ENCODE measurements at places on chromosomes 7 and 10. TPM values are rescaled to one million over a fixed set of nuclear protein-coding genes. Genes with fewer than 3 reads are reported as not detected.

The SRRM3 gene
- 0.51 TPM for total RNA-seq

The ABCF2 gene
- total RNA-seq, result 85.8 TPM

The MYPN gene
- total RNA-seq, result not detected

The SYT15 gene
- 0.13 TPM for total RNA-seq

The OR2A7 gene
- total RNA-seq, result 0.53 TPM

The GFRA1 gene
- total RNA-seq, result under 0.01 TPM

The ETV1 gene
- total RNA-seq, result 0.13 TPM

The CLIP2 gene
- total RNA-seq, result 12.9 TPM

The CTAGE4 gene
- total RNA-seq, result 2.2 TPM

The ST8SIA6 gene
- total RNA-seq, result 0.53 TPM

The RSBN1L gene
- total RNA-seq, result 15.4 TPM

The LRRC4 gene
- total RNA-seq, result 0.64 TPM

The MAP3K8 gene
- total RNA-seq, result 1.6 TPM

The ZNF488 gene
- 0.13 TPM for total RNA-seq

The SAP25 gene
- total RNA-seq, result not detected

All from bronchial epithelial cell (primary cell).